ENCODE measurements at places on chromosomes 13 and 19.

GRCh38 chr19:1156830-1157615, 17.0 kb downstream of the SBNO2 start:
- no peak for DNase-seq

DNA sequence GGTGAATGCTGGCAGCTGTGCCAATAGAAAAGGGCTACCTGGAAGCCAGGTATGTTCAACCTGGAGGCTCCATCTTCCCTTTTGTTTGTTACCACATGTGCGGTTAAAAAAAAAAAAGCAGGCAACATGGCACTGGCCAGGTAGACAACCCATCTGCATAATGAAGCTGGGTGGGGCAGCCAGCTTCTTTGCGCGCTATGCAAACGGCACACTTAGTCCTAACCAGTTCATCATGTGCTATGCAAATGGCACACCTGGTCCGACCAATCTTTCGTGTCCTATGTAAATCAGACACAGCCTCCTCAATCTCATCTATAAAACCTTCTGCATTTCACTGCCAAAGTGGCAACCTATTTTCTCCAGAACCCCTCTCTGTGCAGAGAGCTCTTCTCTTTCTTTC, 11.3 kb upstream of the IGSF23 start:
- no peak for DNase-seq

DNA sequence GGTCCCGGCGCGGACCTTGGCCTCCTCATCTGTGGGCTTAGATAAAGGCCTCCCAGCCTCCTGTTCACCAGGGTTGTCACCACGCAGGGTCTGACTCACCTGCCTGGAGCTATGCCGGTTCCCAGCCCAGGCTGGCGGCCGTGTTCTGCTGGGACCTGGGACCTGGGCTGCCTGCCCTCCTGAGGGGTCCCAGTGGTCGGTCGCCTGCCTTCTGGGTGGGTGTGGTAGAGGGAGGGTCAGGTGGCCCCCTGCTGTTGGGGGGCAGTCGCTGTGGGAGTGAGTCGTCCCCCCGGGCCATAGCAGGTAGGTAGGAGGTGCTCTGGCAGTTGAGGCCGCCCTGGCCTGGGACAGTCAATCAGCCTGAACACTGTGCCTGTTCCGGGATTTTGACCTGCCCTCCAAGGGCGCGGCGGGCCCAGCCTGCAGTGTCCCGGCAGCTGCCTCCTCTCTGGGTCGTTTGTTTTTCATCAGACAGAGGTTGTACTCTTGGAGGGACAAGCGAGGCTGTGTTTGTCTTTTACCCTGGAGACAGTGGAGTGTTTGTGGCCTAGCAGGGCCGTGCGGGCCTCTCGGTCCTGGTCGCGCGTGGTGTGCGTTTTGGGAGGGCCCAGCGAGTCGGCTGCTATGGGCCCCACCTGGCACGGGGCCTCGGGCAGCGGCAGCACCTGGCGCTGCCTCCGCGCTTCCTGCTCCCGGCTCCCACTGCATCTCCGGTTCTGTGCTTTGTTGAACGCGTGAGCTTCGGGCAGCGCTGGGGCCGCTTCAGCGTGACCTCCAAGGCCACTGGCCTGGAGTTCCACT, 2.6 kb downstream of the ADAT3 start:
- DNase-seq, result no peak

GRCh38 chr19:13770013-13770635, 4.1 kb upstream of the C19orf53 start:
- DNase-seq, result no peak

GRCh38 chr13:50589651-50590054, 253.8 kb downstream of the DLEU7 start:
- no peak for DNase-seq

DNA sequence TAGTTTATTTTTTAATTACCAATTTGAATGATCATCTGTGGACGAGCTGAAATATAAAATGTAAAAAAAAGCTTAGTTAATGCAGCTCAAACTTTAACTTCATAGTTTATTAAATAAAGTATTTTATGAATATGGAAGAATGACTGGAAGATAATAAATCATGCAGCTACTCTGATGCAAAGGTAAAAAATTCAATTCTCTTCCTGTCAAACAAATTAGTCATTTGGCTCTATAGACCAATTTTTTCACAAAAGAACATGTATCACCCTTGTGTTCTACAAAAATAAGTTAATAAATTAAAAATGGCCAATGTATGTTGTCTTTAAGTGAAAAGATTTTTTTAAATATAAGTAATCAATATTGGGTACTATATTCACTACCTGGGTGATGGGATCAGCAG, 26.2 kb downstream of the EXOSC8 start:
- no peak for DNase-seq

All from stimulated activated CD8-positive, alpha-beta memory T cell treated with anti-CD3 and anti-CD28 coated beads, Interleukin-2, amount 100 ng/mL, for 1 hour (primary cell).